Breast epithelium (tissue), 4 donors: ENCODE measurements at places on chromosomes 2 and 18. TPM values are rescaled to one million over a fixed set of nuclear protein-coding genes. Genes with fewer than 3 reads are reported as not detected.

Gene ZNF521
- total RNA-seq, result 51.8 TPM

GRCh38 chr2:63888490-63889402 is 47.0 kb downstream of the UGP2 start:
- no peak overlapping the region for H3K4me3 ChIP-seq
- no peaks in the 10 kb centered on the region for H3K36me3 ChIP-seq
- H3K27ac ChIP-seq, result peak overlapping the region; percentile 3
- no peak for DNase-seq

GRCh38 chr2:209681201-209681735 is 90.4 kb upstream of the UNC80 start:
- H3K27ac ChIP-seq, result no peak overlapping the region
- no peak overlapping the region for H3K4me3 ChIP-seq
- no peak for DNase-seq
- no peaks in the 10 kb centered on the region for H3K36me3 ChIP-seq
- no peaks in the 10 kb centered on the region for H3K27me3 ChIP-seq

Gene SERPINB10
- total RNA-seq, result 0.15 TPM

DNA sequence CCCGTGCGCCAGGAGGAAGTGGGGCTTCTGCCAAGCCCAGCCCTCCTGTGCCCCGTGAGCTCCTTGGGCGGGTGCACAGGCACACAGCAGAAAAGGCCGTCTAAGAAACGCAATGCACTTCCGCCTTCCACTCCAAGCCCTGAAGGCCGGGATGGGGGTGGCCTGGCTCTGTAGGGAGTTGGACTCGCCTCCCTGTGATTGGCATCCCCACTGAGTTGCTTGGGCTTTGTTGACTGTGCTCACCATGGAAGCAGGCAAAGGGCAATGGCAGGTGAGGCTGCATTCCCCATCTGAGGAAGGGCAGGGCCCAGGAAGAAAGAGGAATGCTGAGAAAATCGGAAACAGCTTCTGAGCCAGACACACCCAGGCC is 66.8 kb downstream of the CRACDL start:
- H3K27ac ChIP-seq, result peak overlapping the region; percentile 91
- no peaks in the 10 kb centered on the region for H3K4me1 ChIP-seq
- H3K4me3 ChIP-seq, result peak overlapping the region; percentile 48
- no peaks in the 10 kb centered on the region for H3K36me3 ChIP-seq

- H3K4me3 ChIP-seq, result no peak overlapping the region
- no peak for DNase-seq
- no peaks in the 10 kb centered on the region for H3K36me3 ChIP-seq
- H3K4me1 ChIP-seq, result no peaks in the 10 kb centered on the region
- no peak overlapping the region for H3K27ac ChIP-seq
- H3K27me3 ChIP-seq, result no peaks in the 10 kb centered on the region
Observed at GRCh38 chr2:176917-177316, 86.9 kb downstream of the SH3YL1 start.

DNA sequence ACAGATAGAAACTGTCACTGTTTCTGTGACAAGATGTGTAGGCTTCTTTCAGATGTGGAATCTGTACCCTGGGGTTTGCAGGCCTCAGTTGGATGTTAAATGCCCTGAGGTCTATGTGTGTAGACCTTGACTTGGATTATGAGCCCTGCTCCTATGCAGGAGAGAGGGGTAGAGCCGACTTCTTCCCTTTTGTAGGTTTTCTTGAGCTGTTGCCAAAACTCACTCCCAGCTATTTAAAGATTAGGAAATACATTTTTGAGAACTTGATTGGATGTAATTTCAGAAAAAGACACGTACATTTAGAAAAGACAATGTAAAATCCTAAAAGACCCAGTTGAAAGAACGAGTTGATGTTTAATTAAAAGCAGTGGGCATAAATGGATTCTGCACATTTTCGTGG is 374.8 kb downstream of the SLC4A3 start:
- no peaks in the 10 kb centered on the region for H3K27me3 ChIP-seq
- no peak overlapping the region for H3K4me3 ChIP-seq
- no peak for DNase-seq
- H3K4me1 ChIP-seq, result no peaks in the 10 kb centered on the region

Gene LIMS3
- total RNA-seq, result 1.6 TPM

DNA sequence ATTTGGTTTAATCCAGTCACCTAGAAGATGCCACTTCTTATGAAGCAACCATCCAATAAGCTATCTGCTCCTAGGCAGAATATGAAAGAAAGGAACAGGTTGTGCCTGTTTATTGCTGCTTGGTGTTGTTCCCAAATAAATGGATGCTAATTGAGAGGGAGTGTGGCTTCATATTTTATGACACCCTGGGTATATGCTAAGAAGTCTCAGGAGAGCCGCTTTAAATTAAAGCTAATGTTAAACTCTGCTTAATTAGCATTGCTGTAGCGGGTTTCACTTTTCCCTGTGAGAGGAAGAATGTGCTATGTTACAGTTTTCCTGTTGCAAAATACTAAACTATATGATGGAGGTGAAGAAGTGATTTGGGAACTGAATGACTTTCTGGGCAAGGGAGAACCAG is 48.7 kb upstream of the TANK start:
- H3K4me1 ChIP-seq, result no peaks in the 10 kb centered on the region
- no peak for DNase-seq
- no peak overlapping the region for H3K4me3 ChIP-seq
- H3K27me3 ChIP-seq, result no peaks in the 10 kb centered on the region

Gene TEX44
- not detected for total RNA-seq

Gene SKA1
- total RNA-seq, result 0.48 TPM

DNA sequence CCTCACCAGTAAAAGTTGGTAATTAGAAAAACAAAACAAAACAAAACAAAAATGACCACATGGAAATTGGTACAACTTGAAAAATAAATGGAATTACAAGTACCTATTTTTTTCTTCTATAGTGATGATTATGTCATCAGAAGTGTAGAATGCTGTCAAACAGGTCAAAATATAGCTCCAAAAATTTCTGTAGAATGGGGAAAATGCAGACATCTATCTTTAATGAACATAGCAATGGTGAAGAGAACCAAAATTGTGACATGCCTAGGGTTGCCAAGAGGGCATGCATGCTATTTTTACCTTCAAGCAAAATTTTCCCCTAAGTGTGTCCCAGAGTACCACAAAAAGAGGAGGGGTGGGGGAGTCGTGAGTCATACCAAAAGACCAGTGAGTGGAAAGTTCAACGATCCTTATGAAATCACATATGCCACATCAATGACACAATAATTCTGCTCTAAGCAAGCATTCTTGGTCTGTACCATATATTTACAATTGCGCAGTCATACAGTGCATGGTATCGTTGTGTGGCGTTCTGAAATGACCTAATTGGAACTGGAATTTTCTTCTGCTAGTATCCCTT is 1436.4 kb downstream of the SUCLG1 start:
- H3K27ac ChIP-seq, result no peak overlapping the region
- H3K4me3 ChIP-seq, result no peak overlapping the region
- no peak for DNase-seq
- H3K36me3 ChIP-seq, result no peaks in the 10 kb centered on the region
- H3K27me3 ChIP-seq, result no peaks in the 10 kb centered on the region

GRCh38 chr2:85791704-85792565 is 38.1 kb downstream of the ATOH8 start:
- no peak overlapping the region for H3K4me3 ChIP-seq
- H3K27ac ChIP-seq, result peak overlapping the region; percentile 15
- no peaks in the 10 kb centered on the region for H3K27me3 ChIP-seq
- no peaks in the 10 kb centered on the region for H3K36me3 ChIP-seq
- DNase-seq, result no peak
- H3K4me1 ChIP-seq, result no peaks in the 10 kb centered on the region

Gene TTN
- total RNA-seq, result 2.9 TPM

Gene TUBA4B
- total RNA-seq, result not detected

DNA sequence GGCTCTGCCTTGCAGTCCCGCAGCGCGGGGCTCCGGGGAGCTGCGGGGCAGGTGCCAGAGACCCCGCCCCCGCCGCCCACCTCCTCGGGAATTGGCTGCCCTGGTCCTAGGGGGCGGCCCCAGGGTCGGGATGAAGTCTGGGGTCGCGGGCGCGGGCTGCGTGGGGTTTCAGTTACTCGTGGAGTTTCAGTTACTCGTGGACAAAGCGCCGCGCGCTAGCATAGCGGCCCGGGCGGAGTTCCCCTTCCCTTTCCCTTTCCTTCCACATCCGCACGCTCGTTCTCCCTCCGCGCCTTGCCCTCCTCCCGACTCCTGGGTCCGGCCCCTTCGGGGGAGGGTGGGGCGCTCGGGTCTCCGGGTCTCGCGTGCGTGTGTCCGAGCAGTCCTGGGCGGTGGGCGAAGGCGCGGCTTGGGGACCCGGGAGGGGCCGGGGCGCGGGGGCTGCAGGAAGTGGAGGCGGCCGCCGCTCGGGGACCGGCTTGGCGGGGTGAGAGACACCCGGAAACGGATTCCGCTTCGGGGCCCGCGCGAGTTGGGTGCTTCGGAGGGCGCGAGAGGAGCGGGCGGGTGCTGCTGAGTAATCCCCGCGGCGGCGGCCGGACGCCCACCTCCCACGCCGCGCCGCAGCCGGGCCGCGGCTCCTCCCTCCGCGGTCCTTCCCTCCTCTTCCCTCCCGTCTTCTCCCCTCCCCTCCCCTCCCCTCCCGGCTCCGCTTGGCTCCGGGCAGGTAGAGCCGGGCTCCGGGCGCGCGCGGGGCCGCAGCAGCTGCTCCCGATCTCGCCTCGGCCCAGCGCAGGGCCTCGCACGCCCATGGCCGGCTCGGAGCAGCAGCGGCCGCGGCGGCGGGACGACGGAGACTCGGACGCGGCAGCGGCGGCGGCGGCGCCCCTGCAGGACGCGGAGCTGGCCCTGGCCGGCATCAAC is at the start of gene TTC39C:
Gene TTC39C (plus strand): TSS at position 693 of the 924 bp plus-strand sequence. CDS start 118 bp downstream, at position 811.
- no peaks in the 10 kb centered on the region for H3K36me3 ChIP-seq
- H3K4me3 ChIP-seq, result peak within 1 kb of the TSS; percentile 87
- H3K4me1 ChIP-seq, result peaks cover 6% of the 10 kb centered on the region
- DNase-seq, result peak; percentile 46
- H3K27ac ChIP-seq, result peak within 1 kb of the TSS; percentile 96

Gene ABI2
- 71.6 TPM for total RNA-seq

- no peaks in the 10 kb centered on the region for H3K27me3 ChIP-seq
- H3K36me3 ChIP-seq, result no peaks in the 10 kb centered on the region
- H3K27ac ChIP-seq, result peak overlapping the region; percentile 90
Observed at GRCh38 chr2:41966431-41966893, 81.4 kb upstream of the PKDCC start.

Gene SPC25
- not detected for total RNA-seq

DNA sequence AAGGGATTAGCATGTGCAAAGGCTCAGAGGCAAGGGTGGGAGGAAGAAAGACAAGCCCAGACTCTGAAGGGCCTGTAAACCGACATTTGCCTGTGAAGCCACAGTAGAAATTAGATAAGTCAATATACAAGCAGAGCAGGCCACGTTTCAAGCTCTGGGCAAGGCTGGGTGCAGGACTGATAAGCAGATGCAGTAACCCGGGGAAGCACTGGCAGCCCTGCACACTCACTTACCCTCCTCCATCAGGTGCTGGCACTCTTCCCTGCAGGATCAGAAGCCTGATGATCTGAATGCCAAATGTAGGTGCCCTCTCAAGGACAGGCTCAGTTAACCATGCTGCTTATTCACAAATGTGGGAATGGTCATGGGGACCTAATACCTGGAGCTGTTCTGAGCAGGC is 46.3 kb upstream of the RAB12 start:
- no peak overlapping the region for H3K27ac ChIP-seq
- H3K4me1 ChIP-seq, result no peaks in the 10 kb centered on the region
- DNase-seq, result no peak
- H3K4me3 ChIP-seq, result no peak overlapping the region
- H3K27me3 ChIP-seq, result no peaks in the 10 kb centered on the region

DNA sequence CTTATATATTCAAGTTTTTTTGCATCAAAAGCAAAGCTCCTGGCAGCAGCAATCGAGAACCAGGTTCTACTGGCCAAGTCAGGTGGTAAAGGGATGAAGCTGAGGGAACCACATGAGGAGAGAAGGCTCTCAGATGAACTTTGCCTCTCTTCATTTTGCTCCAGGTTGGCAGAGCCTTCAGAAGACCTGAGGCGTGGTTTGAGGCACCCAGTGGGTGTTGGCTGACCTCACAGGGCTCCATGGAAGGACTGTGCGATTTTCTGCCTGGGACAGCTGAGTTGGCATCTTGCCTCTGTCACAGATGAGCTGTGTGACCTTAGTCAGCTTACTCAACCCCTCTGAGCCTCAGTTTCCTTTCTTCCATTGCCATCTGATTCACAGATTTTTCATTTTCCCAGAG is 89.0 kb downstream of the INSIG2 start:
- no peak for DNase-seq
- no peaks in the 10 kb centered on the region for H3K36me3 ChIP-seq
- no peak overlapping the region for H3K27ac ChIP-seq
- H3K27me3 ChIP-seq, result no peaks in the 10 kb centered on the region
- no peaks in the 10 kb centered on the region for H3K4me1 ChIP-seq

Gene ABHD1
- 0.80 TPM for total RNA-seq

Gene MYO1B
- total RNA-seq, result 63.9 TPM

DNA sequence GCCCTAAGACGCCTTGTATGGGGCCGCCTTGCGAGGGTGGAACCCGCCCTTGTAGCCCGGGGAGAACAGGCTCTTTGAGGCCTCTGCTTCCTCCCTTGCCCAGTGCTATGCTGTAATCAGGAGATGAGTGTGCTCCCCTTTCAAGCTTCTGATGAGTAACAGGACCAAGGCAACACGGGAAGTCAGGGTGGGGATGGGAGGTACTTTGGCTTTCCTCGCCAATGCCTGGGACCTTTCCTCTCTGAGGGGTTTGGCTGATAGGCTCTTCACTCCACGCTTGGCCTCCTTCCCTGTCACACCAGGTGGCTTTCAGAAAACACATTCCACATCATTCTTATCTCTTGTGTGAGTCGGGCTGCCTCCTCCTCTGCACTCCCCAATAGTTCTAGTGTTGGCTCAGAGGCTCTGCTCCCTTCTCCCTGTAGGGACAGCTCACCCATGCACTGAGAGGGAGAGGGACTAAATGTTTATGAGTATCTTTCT is 223.7 kb upstream of the TRIB2 start:
- no peaks in the 10 kb centered on the region for H3K36me3 ChIP-seq
- no peaks in the 10 kb centered on the region for H3K27me3 ChIP-seq
- no peak overlapping the region for H3K27ac ChIP-seq
- no peak for DNase-seq
- no peak overlapping the region for H3K4me3 ChIP-seq

DNA sequence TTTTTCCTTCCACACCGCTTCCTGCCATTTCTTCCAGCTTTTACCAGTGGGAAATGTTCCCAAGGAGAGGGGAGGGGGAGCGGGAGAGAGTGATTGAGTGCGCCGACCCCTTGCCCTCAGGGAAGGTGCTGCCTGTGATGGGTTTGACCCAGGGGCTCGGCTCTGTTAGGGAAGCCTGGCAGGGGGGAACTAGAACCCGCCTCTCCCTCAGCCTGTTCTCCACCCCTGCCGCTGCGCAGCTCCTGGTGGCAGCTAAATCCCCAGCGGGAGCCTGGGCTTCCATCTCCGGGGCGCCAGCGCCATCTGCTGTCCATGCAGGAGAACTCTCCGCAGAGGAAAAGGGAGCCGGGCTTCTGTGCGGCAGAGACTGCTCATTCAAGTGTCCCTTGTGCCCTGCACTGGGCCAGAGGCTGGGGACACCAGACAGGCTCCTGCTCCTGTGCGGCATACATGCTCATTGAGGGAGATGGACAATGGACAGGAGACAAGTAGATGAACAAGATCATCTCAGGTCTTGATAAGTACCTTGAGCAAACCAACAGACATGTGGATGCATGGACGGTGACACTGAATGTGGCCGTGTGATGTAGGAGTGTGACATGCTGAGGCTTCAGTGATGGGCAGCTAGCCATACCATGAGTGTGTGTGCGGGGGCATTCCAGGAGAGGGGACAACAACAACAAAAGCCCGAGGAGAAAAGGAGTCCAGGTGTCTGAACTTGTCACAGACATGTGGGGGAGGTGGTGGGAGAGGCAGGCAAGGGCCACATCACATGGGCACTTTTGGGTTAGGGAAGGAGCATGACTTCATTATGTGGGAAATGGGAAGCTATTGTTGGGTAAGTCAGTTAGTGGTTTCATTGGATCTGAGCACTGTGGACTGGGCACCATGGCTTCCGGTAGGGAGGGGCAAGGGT is 13.3 kb downstream of the CHPF start:
- H3K27ac ChIP-seq, result no peak overlapping the region
- H3K4me3 ChIP-seq, result peak overlapping the region; percentile 15
- H3K27me3 ChIP-seq, result no peaks in the 10 kb centered on the region
- no peaks in the 10 kb centered on the region for H3K36me3 ChIP-seq
- no peaks in the 10 kb centered on the region for H3K4me1 ChIP-seq
